ENCODE measurements at places on chromosomes 3 and 15.

DNA sequence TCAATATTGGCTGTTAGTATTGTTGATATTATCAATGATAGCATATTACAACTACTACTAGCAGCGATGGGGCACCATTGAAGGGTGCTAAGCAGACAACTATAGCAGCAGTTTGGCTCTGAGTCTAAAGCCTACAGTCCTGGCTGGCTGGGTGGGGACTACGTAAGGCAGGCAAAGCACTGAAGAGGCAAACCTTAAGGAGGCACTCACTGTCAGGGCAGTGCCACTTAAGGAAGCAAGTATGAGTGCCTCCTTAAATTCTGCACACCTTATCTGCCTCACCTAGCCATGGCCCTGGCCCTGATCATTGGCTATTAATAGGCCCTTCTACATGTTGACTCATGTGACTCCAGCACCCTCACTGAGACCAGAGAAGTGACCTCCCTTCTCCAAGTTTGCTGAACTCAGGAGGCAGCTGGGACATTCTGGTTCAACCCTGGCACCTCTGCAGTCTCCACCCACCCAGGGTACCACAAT, 20.6 kb downstream of the CDCP1 start:
- DNase-seq = no peak

- DNase-seq = no peak
Measured at GRCh38 chr3:170330366-170330765, 27.1 kb upstream of the SKIL start.

DNA sequence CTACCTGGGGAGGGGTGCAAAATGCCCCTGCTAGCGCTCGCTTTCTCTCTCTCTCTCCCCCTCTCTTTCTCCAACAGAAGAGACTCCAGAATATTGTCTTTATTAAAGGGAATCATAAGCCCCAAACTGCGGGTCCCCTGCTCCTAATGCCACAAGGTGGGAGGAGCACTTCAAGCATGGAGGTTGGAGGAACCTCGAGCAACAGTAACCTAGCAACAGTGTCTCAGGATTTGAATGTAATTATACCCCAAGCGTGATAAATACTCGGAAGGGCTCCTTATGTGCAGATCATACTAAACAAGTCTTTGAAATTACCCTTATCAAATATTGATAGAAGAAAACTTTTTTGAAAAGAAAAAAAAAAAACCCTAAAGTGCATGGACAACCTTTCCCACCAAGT, 582.2 kb upstream of the PPP2R3A start:
- DNase-seq = no peak

- DNase-seq = no peak
Measured at GRCh38 chr15:95687061-95687460, 643.4 kb upstream of the NR2F2 start.

DNA sequence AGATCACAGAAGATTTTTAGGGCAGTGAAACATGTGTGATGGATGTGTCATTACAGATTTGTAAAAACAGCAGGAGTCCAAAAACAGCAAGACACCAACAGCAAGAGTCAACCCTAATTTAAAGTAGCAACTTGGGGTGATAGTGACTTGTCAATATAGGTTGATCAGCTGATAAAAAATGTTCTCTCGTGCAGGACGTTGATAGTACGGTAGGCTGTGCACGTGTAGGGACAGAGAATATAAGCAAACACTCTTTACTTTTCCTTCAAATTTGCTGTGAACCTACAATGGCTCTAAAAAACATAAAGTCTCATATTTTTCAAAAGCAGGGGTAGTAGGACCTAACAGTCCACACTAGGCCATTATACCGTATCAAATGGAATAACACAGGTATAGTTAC, 120.8 kb downstream of the STAG1 start:
- DNase-seq = no peak

Data from naive thymus-derived CD8-positive, alpha-beta T cell (primary cell).